ENCODE measurements at places on chromosomes 3 and 15. TPM values are rescaled to one million over a fixed set of nuclear protein-coding genes. Genes with fewer than 3 reads are reported as not detected.
A peak's percentile ranks its signal among the peaks of the same experiment; 100 is the strongest.

- no peak for DNase-seq
Observed at GRCh38 chr3:175743733-175744400, 884.7 kb downstream of the NAALADL2 start.

- no peak for DNase-seq
Observed at GRCh38 chr15:67026610-67026967, 38.8 kb upstream of the SMAD3 start.

- DNase-seq: peak; percentile 51
Observed at GRCh38 chr15:97909291-97909891, 51.1 kb upstream of the ARRDC4 start.

DNA sequence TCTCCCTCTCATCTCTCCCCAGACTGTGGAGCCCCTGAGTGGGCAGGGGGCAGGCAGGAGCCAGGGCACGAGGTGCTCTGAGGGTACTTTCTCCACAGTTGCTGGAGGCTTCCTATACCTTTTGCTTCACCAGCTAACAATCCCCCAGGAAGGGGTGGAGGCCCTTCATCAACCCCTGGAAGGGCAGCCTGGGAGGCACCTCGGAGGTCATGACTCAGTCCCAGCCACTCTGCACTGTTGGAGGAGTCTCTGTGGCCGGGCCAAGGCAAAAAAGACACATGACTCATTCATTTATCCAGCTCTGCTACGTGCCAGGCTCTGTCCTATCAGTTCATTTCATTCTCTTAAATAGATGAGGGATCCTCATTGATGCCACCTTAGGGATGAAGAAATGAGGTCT is 15.6 kb upstream of the KY start:
- DNase-seq: no peak

DNA sequence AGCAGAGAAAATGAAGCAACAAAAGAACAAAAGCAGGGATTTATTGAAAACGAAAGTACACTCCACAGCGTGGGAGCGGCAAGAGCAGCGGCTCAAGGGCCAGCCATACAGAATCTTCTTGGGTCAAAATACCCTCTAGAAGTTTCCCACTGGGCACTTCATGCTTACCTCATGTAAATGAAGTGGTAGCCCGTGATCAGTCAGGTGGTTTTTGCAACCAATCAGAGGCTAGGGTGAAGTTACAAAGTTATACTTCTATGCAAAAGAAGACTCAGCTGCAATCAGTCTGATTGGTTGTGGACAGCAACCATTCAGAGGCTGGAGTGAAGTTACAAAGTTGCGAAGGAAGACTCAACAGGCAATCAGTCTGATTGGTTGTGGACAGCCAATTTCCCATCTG is 37.8 kb upstream of the TRH start:
- DNase-seq: no peak

GRCh38 chr3:112967425-112967824 is 7.5 kb downstream of the CD200R1 start:
- DNase-seq: no peak

- DNase-seq: no peak
Observed at GRCh38 chr15:79972863-79973262, 1.9 kb upstream of the BCL2A1 start.

COPG1 gene
- total RNA-seq: 182 TPM

OR5K3 gene
- not detected for total RNA-seq

GRCh38 chr3:73298243-73299183 is 237.1 kb downstream of the EBLN2 start:
- no peak for DNase-seq

- no peak for DNase-seq
Observed at GRCh38 chr3:184525337-184526087, 36.1 kb upstream of the EPHB3 start.

DNA sequence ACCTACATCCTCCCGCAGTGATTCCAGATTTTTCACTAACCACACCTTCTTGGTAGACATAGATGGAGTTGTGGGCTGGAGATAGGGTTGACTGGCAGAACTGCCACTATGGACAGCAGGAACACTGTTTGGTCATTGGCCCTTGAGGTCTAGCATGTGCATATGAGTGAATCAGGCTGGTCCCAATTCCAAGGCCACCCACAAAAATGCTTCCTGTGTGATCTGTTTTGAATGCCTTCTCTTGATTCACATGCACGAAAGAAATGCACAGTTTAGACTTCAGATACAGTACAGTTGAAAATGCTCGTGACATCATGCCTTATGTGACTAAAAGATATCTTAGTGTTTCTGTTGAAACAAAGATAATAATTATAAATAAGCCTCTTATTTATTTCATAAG is 285.8 kb upstream of the SEMA6D start:
- no peak for DNase-seq

CLRN1 gene
- total RNA-seq: not detected

- DNase-seq: no peak
Observed at GRCh38 chr15:58307313-58307961, 124.4 kb upstream of the LIPC start.

CCDC39 gene
- not detected for total RNA-seq

- DNase-seq: peak; percentile 23
Observed at GRCh38 chr15:42749266-42749665, 12.3 kb upstream of the CDAN1 start.

SETD5 gene
- 214 TPM for total RNA-seq

- DNase-seq: no peak
Observed at GRCh38 chr3:54372232-54372631, 249.9 kb downstream of the CACNA2D3 start.

GRCh38 chr3:190094160-190094718 is 26.5 kb downstream of the P3H2 start:
- DNase-seq: no peak

Data from OCI-LY7 (cell line).